ENCODE measurements at places on chromosomes 5 and 9.
A peak's percentile ranks its signal among the peaks of the same experiment; 100 is the strongest.

GRCh38 chr5:157022024-157022423 is 36.9 kb downstream of the HAVCR1 start:
- DNase-seq: no peak

- DNase-seq: no peak
These were observed 14.0 kb upstream of the RNU6ATAC start for GRCh38 chr9:134178394-134178767.

DNA sequence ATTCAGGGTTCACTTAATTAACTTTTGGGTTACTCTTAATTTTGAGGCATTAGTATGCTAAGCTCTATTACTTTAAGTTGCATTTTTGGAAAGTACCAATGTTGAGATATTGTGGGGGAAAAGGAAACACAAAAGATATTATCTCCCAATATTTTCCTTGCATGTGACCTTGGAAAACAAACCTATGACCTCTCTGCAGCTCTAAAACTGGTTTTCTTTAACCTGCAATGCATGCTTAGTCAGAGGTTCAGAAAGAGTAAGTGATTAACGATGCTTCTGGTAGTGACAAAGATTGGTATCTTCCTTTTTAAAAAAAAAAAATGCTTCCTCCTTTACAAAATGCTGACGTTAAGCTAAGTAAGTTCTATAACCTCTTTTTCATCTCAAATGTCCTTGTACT is 44.9 kb upstream of the CDH18 start:
- DNase-seq: no peak

DNA sequence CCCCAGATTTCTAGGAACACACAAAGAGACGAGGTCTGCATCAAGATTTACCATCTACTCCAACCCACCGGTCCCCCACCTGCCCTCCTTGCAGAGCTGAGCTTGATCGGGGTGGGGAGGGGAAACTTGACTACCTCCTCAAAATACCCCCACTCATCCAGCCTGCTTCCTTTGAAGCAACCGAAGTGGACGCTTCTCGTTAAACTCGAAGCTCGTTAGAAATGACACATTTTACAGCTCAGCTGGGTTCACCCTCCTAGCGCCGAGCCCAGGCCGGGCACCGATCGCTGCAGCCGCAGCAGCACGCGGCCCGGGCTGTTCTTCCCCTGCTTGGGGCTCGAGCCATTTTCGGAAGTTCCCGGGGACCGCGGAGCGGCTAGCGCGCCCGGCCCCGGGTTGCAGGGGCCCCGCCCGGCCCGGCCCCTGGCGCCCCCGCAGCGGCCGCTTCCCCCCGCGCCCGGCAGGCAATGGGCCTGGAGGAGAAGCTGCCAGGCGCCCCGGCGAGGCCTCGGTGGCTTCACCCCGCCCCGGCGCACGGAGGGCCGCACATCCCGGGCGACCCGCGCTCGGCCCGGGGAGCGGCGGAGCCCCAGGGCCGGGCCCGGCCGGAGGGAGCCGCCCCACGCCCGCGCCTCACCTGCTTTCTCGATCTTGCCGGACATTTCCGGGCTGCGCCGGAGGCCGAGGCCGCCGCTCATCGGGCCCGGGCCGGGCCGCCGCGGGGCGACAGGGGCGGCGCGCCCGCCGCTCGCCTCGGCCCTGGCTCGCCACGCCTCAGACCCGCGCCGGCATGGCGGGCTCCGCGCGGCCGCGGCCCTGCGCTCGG is 530 bp downstream of the RAPGEF1 start:
- no peak for DNase-seq

DNA sequence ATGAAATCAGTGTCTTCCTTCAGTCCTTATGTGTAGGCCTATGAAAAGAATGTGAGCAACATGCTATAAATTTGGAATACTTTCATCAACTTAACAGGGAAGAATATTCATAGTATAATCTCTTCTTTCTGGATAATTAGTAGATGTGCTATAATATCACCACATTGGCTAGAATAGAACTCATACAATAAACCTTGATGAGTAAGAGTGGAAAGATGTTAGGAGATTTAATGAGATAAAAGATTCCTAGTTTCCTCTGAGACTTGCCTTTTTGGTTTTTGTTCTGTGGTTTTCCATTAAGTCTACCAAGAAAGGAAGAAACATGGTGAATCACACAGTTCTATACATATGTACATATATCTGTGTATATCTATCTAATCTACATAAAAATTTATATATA is 301.8 kb upstream of the PRR16 start:
- no peak for DNase-seq

GRCh38 chr5:142915813-142916424 is 145.7 kb downstream of the ARHGAP26 start:
- no peak for DNase-seq

- DNase-seq: no peak
These were observed 39.4 kb upstream of the MAP1B start for GRCh38 chr5:72067682-72068470.

GRCh38 chr5:78591138-78591612 is 57.4 kb downstream of the LHFPL2 start:
- DNase-seq: no peak

GRCh38 chr9:19464764-19465585 is 56.2 kb downstream of the ACER2 start:
- peak; percentile 31 for DNase-seq

DNA sequence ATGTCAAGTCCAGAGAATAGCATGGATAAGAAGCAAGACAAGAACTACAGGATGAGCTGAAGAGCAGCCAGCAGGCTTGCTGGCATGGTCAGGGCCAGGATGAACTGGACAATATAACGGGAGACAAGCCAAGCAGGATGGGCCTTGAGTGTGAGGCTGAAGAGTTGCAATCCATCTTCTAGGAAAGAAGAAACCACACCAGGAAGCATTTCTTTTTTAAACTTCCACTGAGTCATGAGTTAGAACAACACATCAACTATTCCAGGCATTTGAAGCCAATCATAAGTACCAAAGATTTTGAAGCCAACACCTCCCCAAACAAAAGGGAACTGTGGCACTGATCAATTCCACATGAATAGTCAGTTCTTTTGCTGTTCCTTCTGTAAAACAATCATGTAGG is 27.3 kb downstream of the SLC31A2 start:
- no peak for DNase-seq

- no peak for DNase-seq
These were observed 122.7 kb downstream of the ARL15 start for GRCh38 chr5:54187694-54188093.

- DNase-seq: no peak
These were observed 473 bp downstream of the ZBTB34 start for GRCh38 chr9:126860757-126861466.

GRCh38 chr9:90340421-90340820 is 302.2 kb downstream of the DIRAS2 start:
- no peak for DNase-seq

GRCh38 chr9:93810028-93810971 is 144.9 kb downstream of the BARX1 start:
- DNase-seq: no peak

GRCh38 chr5:115531787-115532367 is 12.7 kb downstream of the FEM1C start:
- no peak for DNase-seq

DNA sequence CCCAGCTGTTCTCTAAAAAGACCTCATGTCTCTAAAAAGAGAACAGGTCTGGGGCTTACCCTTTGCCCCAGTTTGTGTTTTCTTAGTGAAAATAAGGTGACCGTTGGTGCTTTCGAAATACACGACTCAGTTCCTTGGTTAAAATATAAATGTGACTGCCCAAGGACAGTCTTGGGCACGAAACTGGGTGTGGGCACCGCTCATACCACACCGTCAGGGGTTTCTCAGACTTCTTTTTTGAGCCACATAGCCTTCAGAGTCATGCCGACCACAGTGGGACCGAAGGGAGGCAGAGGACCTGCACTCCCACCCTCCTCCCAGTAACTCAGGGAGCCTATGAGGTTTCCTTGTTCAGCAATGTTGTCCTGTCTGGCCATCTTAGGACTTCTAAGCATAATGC is 6.5 kb downstream of the SNX18 start:
- DNase-seq: no peak

DNA sequence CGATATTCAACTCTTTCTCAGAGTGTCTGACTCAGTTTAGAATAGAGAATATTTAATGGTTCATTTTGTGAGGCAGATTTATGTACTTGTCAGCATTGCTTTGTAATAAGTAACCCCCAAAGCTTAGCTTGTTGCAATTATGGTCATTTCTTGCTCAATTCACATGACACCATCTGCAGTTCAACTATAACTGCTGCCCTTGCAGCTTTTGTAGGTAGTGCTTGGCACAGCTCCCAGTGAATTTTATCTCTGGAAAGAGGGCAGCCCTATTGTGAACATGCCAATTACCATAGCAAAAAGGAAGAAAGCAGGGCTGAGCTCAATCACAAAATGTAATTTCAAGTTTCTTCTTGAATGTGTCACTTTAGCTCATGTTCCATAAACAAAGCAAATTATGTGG is 1587.7 kb upstream of the ACO1 start:
- DNase-seq: no peak

GRCh38 chr9:3032898-3033297 is 189.0 kb upstream of the PUM3 start:
- no peak for DNase-seq

GRCh38 chr5:67310169-67310568 is 113.6 kb upstream of the CD180 start:
- no peak for DNase-seq

DNA sequence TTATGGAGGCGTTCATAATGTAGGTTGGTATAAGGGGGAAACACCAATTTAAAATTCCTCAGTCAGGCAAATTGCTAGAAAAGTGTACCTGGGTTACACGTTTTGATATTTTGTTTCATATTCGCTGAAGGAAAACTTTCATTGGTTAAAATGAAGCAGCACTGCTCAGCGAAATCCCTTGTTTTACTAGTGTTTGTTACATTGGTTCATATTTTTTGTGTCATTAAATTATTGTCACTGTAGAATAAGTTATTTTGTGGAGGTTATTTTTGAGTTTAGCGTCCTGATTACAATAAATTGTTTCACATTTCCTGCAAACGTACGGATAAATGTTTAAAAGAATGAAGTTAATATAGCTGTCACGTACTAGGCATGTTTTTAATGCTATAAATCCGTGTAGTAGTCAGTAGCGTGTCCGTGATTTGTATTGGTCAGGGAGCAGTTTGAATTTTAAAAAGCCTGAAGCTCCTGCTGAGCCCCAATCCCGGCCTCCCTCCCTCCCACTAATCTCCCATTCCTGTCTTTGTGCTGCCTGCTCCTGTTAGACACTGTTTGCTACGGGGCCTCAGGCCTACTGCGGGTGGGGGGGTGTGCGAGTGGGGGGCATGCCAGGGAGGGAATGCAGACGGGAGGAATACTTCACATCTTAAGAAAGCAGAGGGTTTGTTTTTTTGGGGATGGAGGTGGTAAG is 2.0 kb downstream of the NIPBL start:
- DNase-seq: no peak

DNA sequence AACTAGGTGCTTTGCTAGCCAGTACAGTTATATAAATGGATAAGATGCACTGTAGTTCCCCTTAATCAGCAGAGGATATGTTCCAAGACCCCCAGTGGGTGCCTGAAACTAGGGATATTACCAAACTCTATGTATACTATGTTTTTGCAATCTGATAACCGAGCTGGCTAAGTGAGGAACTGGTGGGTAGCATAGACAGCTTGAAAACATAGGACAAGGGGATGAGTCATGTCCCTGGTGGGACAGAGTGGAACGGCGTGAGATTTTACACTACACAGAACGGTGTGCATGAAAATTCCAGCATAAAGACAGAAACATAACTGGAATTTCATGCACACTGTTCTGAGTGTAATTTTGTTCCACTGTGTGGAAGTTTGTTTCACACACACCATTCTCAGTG is 86.9 kb downstream of the BASP1 start:
- DNase-seq: no peak
